Fibroblast of skin of back (primary cell): ENCODE measurements at places on chromosomes 12 and 14.

GRCh38 chr14:68819260-68819691, 26.4 kb upstream of the ZFP36L1 start:
- peak; percentile 32 for DNase-seq

GRCh38 chr12:130011611-130012385, 108.0 kb upstream of the TMEM132D start:
- DNase-seq = no peak

- DNase-seq = peak; percentile 28
These were observed 4.2 kb upstream of the LRR1 start for GRCh38 chr14:49594347-49595091.

GRCh38 chr12:89157413-89157812, 194.9 kb downstream of the DUSP6 start:
- DNase-seq = no peak

GRCh38 chr12:121289962-121290361, 6.5 kb downstream of the CAMKK2 start:
- no peak for DNase-seq

DNA sequence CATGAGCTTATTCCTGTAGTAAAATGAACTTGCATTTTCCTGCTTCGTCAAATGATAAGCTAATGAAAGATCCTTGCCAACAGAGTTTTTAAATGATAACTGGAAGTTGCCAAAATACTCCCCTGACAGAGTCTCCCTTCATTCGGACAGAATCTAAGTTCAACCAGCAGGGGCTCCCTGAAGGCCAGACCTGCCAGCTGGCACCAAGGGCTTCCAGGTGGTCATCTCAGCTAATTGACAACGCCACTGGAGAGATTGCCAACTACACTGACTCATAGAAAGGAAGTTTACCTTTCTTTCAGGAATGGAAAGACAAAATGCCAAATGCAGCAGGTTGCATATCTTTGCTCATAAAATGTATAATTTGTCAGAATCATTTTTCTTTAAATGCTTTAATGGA, 462.8 kb downstream of the GXYLT1 start:
- DNase-seq = no peak

- DNase-seq = no peak
These were observed 16.3 kb downstream of the ARL6IP4 start for GRCh38 chr12:122996621-122997342.

DNA sequence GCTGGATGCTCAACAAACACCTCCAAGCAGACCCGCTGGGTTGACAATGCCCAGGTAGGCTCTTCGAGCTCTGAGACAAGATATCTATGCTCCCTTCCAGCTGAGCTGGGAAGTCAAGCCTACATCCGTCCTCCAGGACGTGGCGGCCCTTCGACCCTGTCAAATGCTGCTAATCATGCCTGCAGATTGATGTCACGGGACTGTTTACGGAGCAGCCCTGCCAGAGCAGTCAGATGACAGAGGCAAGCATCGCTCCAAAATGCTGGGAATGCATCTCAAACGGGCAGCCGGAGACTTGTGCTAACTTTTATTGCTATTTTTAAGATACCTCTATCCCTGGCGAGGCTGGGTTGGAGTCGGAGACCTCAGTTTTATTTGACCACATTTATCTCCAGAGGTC, 139.2 kb downstream of the NTF3 start:
- DNase-seq = no peak
